ENCODE measurements at places on chromosomes 4 and X.

GRCh38 chr4:185811509-185812364, at the start of gene SORBS2:
TSS of gene SORBS2 (minus strand) at chr4:185812194. CDS start at chr4:185690571, 121,623 bp downstream.
- no peak for DNase-seq

DNA sequence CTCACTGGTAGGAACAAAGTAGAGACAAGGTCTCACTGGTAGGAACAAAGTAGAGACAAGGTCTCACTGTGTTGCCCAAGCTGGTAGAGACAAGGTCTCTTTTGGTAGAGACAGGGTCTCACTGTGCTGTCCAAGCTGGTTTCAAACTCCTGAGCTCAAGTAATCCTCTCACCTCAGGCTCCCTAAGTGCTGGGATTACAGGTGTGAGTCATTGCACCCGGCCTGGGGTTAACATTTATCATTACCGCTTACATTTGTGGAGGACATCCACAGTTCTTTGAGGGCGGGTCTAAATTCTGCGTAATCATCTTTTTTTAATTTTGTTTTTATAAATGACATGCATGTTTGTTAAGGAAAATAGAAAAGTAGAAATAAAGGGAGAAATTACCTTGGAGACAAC, 12.0 kb downstream of the RAB33B start:
- DNase-seq = no peak

GRCh38 chr4:121155893-121156292, 8.2 kb downstream of the TNIP3 start:
- no peak for DNase-seq

DNA sequence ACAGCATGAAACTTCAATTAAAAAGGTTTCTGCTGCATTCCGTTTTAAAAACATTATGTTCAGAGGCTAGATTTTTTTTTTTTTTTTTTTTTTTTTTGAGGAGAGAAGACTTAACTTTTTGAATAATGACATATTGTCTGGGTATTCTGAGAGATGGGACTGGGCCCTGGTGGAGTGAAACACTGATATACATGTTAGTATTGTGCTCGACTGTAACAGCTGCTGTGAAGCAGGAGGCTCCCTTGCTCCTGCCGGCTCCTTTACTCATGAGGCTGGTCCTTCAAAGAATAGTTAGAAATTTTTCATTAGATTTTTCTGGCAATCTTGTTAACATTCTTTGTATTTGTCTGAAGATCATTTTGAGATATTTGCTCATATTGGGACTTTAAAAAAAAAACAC, 73.3 kb downstream of the TMEM131L start:
- no peak for DNase-seq

DNA sequence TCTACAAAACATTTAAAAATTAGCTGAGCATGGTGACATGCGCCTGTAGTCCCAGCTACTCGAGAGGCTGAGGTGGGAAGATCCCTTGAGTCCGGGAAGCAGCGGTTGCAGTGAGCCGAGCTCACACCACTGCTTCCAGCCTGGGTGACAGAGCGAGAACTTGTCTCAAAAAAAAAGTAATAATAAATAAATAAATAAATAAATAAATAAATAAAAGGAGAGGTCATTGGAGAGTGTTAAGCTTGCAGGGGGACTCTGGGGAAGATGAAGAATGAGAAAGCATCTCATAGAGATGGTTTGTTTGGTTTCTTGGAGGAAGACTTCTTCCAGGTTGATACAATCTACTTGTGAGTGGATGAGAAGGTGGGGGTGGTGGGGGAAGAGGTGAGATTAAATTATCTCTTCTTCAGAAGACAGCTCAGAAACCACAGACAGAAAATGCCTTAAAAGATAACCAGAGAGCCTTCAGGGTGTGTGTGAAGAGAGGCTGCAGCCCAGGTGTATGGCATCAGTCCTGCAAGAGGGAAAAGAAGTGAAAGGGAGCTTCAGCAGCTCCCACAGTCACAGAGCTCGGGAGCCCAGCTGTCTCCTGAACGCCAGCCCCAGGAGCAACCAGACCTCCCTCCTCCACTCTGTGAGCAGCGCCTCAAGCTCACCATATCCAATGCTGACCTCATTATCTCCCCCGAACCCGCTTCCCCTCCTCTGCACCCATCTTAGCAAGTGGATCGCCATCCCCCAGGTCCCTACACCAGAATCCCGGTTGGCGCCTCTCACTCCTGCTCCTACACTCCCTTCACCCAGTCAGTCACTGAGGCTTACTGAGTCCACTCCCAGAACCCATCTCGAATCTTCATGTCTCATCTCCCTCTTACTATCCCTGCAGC, 48.2 kb downstream of the RBM47 start:
- DNase-seq = no peak

DNA sequence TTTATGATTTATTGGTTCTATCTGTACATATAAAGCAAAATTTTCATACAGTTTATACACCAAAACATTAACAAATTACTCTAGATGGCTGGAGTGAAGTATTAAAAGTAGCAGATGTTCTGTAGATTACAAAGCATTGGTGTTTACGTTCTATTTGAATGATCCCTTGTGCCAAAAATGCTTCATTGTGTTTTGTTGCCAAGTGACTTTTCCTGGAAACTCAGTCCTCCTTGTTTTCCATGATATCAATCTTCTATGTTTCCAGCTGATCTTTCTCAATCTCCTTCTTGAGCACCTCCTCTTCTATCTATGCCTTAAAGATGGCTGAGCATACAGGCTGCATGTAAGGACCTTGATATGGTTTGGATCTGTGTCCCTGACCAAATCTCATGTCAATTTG, 263.6 kb upstream of the CTSO start:
- DNase-seq = no peak

DNA sequence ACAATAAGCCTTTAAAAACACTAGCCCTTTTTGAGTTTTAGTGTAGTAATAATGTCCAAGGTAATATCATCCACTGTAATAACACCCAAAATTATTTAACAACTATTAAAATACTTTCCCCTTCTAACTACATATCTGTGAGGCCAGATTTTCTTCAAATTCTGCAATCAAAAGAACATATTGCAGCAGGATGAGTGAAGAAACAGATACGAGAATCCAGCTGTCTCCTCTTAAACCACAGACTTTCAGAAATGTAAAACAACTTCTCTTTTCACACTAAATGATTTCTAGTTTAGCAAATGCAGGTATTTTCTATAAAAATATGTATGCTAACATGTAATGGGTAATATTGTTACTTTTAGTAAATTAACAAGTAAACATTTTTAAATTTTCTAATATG, 148.9 kb downstream of the PRDM5 start:
- DNase-seq = no peak

DNA sequence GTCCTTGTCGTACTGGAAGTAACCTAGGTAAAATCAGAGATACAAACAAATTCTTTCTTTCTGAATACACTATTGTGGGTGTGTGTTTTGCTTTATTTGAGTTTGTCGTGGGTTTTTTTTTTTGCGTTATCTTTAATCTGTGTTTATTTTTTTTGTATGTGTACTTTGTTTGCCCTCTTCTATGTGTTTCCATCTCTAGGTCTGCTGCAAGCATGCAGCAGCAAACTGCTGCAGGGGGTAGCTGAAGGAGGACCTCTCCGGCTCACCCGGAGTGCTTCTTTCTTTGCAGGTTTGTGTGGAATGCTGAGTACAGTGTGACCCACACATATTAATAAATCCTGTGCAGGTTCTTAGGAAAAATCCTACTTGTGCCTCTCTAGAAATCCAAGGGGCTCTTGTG, 64.8 kb downstream of the FNIP2 start:
- DNase-seq = no peak

DNA sequence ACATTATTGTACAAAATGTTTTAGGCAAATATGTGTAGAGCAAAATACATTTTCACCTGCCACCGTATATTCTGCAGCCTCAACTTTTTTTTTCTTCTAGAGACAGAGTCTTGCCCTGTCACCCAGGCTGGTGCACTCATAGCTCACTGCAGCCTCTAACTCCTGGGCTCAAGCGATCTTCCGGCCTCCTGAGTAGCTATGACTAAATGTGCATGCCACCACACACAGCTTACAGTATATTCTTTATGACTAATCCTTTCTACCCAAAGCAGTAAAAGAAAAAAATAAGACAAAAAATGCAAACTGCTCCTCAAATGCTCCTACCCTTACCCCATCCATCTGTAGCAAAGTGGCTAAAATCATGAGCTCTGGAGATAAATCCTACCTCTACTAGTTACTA, 426.3 kb downstream of the KCNIP4 start:
- DNase-seq = no peak

GRCh38 chr4:8368998-8369397, 71.5 kb downstream of the ACOX3 start:
- no peak for DNase-seq

DNA sequence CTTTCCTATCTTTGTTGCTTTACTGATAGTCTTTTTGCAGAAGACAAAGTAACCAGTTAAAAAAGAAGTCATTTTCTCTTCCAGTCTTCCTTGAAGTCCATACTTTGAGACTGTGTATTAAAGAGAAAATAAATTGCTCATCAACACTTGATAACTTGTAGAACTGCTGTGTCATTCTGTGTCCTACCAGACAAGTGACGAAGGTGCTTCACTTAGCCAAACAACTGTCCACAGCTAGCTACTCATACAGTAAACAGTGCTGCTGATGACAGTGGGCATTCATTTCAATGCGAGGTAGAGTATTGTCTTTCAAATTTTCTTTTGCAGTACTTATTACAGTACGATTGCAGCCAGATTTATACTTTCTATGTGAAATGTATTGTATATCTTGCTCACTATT, 11.5 kb downstream of the COL25A1 start:
- DNase-seq = no peak

All from stimulated activated CD4-positive, alpha-beta T cell treated with anti-CD3 and anti-CD28 coated beads, Interleukin-2, amount 100 ng/mL, for 4 hours (primary cell).